ENCODE measurements at places on chromosomes 2 and 18.
A peak's percentile ranks its signal among the peaks of the same experiment; 100 is the strongest.

GRCh38 chr2:119252186-119253113, 28.8 kb downstream of the STEAP3 start:
- no peak for DNase-seq

DNA sequence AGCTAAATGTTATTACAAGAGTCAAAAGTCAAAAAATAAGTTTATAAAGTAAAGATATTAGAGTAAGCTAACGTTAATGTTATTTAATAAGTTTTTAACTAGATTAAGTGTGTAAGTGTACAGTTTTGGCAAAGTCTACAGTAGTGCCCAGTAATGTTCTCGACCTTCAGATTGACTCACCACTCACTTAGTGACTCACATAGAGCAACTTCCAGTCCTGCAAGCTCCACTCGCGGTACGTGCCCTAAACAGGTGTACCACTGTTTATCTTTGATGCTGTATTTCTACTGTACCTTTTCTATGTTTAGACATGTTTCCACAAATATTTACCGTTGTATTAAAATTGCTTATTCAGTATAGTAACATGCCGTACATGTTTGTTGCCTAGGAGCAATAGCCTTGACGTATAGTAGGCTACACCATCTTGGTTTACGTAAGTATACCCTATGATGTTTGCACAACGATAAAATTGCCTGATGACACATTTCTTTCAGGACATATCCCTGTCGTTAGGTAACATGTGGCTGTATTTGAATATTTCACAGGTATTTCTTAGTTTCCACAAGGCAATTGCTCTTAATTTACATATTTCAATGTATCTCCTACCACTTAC, 1641.9 kb upstream of the PIK3C3 start:
- no peak for DNase-seq

DNA sequence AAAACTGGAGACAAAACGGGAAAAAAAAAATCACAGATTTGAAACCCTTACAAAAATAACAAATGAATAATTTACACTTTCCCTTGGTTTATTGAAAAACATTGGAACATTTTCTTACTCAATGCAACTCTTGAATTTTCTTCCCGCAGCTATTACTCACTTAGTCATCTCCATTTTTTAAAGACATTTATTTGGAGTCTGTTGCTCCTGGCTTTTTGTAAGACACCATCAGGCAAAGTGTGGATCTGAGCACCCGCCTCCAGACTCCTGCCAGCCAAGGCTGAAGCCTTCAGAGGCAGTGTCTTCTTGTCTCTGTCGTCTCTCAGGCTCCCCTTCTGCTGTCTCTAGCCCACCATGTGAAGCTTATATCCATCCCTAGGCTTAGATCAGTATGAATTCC, 46.2 kb downstream of the TRIB2 start:
- no peak for DNase-seq

- DNase-seq: no peak
These were observed 30.8 kb upstream of the EML4 start for GRCh38 chr2:42138163-42139015.

- no peak for DNase-seq
These were observed 21.3 kb upstream of the COPS8 start for GRCh38 chr2:237064203-237065070.

DNA sequence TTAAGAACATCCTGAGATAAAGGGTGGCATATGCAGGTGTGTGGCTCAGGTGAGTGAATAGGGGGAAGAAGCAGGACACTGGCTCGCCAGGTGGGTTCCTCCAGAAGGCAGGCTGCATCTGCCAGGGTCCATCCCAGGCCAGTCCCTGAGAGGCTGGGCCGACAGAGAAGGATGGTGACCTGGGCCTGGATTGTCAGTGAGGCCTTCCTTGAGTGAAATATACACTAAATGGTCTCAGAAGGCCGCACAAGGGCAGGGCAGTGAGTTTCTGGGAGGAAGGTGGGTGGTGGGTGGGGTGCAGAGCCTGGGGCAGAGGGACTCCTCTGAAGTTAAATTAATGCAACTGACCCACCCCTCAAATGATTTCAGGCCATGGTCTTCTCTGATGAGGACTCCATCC, 182.1 kb downstream of the ANKRD30B start:
- no peak for DNase-seq

- DNase-seq: no peak
These were observed 32.3 kb downstream of the BABAM2 start for GRCh38 chr2:27922842-27923241.

GRCh38 chr18:22604986-22605421, 187.3 kb upstream of the CTAGE1 start:
- no peak for DNase-seq

- DNase-seq: no peak
These were observed 42.9 kb upstream of the TNFRSF11A start for GRCh38 chr18:62282188-62282629.

GRCh38 chr18:77716282-77716681, 466.6 kb downstream of the GALR1 start:
- no peak for DNase-seq

GRCh38 chr2:760001-760400, 82.8 kb upstream of the TMEM18 start:
- DNase-seq: no peak

GRCh38 chr2:206075113-206075512, 10.9 kb downstream of the INO80D start:
- DNase-seq: peak; percentile 49

GRCh38 chr2:198874472-198874858, 583.3 kb downstream of the SATB2 start:
- DNase-seq: no peak

DNA sequence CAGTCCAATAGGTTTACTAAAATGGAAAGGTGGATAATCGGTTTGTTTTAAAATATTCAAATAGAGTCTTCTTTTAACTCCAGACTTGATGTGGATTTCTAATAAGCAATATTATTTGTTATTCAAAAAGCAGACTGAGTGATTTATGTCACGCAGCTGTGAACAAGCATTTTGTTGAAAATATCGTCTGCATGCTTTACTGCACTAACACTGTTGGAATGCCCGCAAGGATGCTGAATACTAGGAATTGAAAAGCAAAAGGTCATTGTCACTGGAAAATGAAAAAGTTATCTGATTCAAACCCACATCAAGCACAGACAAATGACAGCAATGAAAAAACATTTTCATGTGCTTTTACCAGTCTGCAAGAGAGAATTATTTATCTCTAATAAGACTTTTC, 31.1 kb downstream of the CHN1 start:
- DNase-seq: no peak

- no peak for DNase-seq
These were observed 91.5 kb downstream of the ACTR2 start for GRCh38 chr2:65319072-65319673.

- DNase-seq: no peak
These were observed 158.2 kb upstream of the MYCN start for GRCh38 chr2:15782009-15782751.

DNA sequence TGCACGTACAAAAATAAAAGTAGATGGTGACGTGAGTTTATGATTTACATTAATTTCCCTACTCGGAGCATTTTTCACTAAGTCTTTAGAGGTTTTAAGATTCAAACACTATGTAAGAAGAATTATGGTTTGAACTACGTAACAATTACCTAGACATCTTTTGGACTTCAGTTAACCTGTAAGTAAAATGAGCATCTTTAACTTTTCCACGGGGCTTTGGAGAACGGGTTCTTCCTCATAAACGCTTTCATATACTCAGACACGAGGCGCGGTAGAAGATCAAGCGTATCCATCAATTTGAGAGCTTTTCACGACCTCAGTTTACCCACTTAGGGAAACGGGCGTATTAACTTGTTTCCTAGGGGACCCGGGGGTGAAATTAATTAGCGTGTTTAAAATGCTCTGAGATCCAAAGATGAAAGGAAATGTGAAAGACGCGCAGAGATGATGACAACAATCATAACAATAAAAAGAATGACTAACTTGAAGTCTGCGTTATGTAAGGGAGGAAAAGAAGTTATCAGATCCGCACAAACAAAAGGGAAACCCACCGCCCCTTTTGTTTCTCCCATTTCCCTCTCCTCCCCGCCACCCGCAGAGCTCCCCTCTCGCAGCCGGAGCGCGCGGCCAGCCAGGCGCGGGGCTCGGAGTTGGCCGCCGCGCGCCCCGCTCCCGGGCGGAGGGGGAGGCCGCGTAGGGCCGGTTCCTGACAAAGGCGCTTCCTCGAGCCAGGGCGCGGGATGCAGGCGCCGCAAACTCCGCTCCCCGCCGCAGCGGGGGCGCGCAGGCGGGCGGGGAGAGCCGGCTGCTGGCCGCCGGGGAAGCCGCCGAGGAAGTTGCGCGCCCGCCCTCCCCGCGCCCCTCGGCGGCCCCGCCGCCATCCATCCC, 807 bp downstream of the PELI1 start:
- peak; percentile 45 for DNase-seq

GRCh38 chr2:84741182-84741822, 139.6 kb downstream of the TRABD2A start:
- peak; percentile 35 for DNase-seq

GRCh38 chr2:68465081-68465916, 1.8 kb downstream of the FBXO48 start:
- no peak for DNase-seq
